ENCODE measurements at places on chromosomes 13 and 19.
A peak's percentile ranks its signal among the peaks of the same experiment; 100 is the strongest.

- no peak for DNase-seq
Measured at GRCh38 chr13:88648598-88649373, 977.6 kb downstream of the SLITRK5 start.

GRCh38 chr13:22454586-22454985 lies 726.2 kb upstream of the SGCG start:
- DNase-seq = no peak

DNA sequence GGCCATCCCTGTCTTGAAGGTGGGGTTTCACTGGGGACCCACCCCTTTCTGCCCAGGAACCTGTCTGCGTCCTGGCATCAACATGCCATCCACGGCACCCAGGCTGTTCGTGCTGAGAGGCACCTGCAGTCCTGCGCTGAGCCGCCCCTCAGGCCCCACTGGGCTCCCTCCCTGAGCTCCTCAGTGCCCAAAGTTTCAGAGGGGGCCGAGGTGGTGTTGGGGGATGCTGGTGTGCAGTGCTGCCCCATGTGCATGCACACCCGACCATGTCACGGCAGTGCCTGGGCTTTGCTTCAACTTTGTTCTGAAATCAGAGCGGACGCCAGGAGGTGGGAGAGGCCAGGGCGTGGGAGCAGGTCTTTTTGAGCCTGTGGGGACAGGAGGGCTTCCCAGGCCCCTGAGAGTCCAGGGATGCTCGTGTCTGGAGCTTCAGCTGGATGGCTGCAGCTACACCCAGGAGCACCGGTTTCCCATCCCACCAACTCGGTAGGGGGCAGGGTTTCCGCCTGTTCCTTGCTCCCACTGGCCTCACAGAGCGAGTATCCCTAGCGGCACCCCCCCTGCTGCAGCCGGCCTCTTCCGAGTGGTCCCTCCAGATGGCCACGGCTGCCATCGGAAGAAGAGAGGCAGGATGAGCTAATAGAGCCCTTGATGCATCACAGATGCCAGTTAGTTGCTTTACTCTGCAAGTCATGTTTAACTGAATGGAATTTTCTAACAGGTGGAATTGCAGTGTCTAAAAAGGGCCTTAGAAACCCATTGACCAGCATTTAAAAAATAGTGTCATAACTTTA lies 44.0 kb downstream of the WDFY2 start:
- peak; percentile 89 for DNase-seq

DNA sequence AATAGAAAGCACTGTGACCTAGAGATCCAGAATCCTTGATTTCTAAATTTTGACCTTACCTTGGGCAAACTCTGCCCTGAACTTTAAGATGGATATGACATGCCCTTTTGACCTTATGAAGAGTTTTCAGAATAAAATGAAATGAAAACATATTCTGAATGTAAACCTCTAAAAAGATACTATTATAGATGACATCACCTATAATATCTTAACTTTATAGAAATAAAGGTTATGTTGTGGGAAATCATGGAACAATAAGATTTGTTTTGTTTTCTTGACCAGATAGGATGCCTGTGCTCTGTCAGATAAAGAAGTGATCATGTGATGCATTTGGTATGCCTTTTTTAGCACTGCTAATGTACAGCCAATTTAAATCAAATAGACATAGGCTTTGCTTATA lies 13.1 kb upstream of the LPAR6 start:
- no peak for DNase-seq

GRCh38 chr19:16142032-16142580 lies 1.4 kb upstream of the HSH2D start:
- no peak for DNase-seq

DNA sequence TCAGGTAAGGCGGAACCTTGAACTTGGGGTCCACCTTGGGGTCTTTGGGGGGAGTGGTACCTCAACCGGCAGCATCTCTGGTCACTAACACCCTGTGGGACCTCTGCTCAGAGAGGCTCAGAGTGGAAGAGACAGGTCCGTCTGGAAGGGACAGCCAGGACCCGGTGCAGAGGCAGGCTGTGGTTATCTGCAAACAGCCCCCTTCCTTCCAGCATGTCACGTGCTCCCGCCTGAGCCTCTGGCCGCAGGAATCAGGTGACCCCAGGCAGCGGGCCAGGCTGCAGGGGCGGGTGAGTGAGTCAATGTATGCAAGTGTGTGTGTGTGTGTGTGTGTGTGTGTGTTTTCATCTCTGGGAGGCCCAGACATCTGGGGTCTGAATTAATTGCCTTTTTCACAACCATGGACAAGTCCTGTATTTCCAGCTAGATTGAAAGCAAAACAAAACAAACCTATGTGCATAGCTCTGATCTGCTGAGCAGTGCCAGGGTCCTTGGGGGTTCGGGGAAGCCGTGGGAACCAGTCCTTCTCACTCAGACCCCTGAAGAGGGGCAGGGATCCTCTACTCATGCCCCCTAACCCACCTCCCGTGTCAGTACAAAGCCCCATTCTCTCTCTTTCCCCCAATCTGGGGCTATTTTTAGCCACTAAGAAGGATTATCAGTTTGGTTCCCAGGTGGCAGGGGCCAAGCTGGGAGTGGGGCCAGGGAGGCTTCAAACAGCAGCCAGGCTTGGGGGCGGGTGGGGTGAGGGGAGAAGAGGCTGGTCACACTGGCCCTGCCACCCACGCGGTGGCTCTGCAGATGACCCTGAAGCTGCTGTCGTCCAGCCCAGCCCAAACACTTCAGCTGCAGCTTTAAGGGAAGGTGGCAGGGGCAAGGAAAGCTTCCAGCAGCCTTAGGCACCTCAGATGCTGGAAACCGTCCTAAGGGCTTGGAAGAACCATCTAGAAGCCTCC lies 31.4 kb downstream of the CERS4 start:
- peak; percentile 93 for DNase-seq

GRCh38 chr19:34325981-34326787 lies 38.8 kb upstream of the GPI start:
- DNase-seq = no peak

DNA sequence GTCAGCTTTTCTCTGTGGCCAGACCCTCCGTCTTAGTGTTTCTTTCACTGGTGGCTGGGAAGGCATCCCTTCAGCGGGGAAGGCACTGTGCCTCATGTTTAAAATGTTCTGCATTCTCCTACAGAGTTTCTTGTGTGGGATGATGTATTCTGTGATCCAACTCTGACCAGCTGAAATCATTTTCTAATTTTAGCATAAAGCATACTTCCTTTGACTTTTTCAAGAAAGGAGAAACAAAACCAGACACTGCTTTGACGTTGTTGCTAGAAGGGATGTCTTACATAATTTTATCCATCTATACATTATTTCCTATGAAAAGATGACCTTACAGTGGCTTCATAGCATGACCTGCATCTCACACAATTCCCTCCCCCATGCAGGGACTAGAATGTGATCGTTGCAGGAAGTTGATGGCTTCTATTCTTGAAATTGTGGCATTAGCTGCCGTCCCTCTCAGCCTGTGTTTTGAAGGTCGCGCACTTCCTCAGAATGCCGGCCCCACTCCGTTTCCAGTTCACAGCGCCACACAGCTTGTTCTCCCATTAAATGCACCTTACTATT lies 38.6 kb upstream of the TEX29 start:
- no peak for DNase-seq

GRCh38 chr19:18422530-18423191 lies 3.5 kb downstream of the SSBP4 start:
- DNase-seq = no peak

GRCh38 chr13:41960211-41960636 lies 685 bp downstream of the VWA8 start:
- no peak for DNase-seq

DNA sequence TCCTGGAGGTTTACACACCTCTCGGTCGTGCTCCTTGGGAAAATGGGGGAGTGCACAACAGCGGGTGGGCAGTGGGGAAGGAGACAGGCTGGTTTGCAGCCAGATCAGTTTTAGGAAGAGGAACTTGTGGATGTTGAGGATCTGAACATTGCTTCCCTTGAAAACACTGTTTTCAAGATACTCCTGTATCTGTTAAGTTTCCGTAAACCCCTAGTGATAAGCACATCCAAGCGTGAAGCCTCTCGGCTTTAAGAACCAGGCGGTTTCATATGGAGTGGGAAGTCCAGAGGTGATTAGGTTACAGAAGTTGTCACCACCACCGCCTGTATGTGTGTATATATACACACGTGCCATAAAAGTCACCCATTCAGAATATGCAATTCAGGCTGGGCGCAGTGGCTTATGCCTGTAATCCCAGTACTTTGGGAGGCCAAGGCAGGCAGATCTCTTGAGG lies 47.4 kb downstream of the SIPA1L3 start:
- no peak for DNase-seq

DNA sequence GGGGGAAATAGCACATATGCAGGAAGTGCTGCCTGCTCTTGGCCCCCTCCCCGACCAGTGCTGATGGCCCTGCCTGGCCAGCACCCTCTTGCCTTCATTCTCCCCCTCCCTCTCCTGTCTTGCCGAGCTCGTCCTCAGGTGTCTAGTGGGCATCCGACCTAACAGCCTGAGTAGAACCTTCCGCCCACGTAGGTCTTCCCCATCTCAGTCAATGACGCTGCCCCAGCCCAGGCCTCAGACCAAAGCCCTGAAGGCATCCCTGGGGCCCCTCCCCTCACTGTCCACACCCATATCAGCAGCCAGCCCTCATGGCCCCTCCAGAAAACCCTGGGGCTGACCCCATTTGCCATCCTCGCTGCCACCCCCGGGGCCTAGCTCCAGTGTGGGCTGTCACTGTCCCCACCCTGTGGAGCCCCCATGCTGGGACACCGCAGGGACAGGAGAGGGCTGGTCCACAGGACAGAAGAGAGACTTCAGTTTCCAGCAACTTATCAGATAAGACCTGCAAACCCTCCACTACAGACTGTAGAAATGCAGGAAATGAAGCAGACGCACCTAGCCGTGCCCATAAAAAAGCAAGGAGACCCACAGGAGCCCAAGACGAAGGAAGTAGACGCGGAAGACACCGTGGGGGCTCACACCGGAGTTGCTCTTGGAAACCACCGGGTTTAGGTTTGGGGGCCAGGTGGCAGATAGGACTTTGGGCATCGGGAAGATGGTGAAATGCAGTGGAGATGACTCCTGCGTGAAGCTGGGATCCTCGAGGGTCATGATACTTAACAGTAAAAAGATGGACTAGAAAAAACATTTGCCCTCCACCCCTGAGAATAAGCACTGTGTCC lies 38.3 kb downstream of the AP1M1 start:
- peak; percentile 22 for DNase-seq

- DNase-seq = no peak
Measured at GRCh38 chr19:7262470-7262869, 31.7 kb downstream of the INSR start.

GRCh38 chr13:97194479-97194878 lies 27.7 kb upstream of the MBNL2 start:
- DNase-seq = no peak

DNA sequence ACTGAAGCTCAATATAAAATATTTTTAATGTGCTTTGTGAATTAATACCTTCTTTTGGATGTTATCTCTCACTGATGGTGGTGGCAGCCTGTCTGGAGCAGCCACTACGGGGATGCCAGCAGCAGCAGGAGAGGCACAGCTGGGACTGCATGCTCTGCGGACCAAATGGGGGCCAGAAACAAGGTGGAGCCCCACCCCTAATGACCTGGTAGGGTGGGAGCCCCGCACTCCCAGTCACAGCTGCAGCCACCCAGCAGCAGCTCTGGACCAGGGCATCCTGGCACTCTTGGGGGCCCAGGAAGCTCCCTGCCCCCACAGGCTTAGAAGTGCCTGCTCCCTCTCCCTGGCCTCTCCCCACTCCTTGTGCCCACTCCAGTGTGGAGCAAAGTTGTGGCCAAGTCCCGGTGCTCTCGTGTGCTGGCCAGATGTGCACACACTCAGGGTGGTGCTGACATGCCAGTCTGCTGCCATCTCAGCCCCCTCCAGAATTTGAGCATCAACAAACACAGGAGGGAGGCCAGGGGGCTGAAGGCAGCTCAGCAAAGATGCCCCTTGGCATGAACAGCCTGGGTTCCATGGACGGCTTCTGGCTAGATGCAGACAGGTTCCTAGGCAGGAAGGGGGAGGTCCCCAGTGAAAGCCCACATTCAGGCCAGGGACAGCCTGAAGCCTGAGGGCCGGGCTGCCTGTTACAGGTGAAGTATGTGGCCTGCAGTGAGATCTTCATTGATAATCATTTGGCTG lies 696.7 kb upstream of the SLITRK5 start:
- DNase-seq = no peak

- DNase-seq = no peak
Measured at GRCh38 chr13:79612604-79613003, 131.6 kb downstream of the NDFIP2 start.

DNA sequence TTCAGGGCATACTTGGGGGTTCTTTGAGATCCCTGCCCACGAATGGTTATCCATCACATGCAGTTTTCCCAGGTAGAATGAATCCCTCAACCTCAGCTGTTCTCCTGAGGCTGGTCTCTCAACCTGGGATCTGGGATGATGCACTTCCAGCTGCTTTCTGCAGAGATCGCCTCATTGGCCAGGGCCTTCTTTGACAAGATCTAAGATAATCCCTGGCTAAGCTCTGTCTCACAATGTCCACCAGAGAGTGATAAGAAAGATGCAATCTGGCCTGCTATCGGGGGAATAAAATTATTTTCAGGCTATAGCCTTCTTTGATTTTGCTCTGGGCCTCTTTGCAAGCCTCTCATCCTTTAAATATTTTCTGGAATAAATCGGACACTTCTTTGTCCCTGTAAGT lies 1021.1 kb downstream of the EFNB2 start:
- DNase-seq = no peak

DNA sequence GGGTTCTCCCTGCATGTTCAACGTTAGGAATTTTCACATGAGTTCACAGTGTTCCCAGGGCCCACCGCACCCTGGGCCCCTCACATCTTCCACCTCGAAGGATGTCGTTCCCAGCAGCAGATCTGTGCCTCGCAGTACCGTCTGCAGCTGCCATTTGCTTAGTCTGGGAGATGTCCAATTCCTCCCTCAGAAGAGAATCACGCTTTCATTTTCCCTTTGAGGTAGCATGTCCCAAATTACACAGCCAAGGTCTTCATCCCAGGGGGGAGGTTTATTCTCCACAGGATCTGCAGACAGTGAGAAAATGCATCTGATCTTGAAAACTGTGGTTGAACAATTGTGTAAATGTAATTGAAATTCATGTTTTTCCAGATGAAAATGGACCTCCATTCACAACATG lies 150.2 kb downstream of the DCT start:
- no peak for DNase-seq

DNA sequence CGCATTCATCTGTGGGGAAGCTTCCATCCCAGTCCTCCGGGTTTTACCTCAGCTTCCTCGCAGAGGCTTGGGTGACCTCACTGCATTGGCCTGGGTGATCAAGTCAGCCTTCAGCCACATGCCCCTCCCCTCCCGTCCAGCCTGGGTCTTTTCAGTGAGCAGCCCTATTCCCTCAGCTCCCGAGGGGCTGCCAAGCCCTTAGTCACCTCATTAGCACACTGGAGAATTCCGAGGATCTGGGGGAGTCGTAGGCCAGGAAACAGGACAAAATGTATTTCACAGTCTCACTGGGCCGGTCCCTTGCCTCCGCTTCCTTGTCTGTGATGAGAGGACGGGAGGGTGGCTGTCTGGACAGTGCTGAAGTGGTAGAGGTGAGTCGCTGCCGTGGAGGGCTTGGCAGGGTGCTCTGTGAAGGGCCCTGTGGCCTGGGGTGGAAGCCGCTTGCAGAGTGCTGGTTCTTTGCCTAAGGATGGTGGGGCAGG lies 19.9 kb downstream of the KDM4B start:
- no peak for DNase-seq

Data from SK-N-SH (cell line).